ENCODE measurements at places on chromosomes 6 and 20.

DNA sequence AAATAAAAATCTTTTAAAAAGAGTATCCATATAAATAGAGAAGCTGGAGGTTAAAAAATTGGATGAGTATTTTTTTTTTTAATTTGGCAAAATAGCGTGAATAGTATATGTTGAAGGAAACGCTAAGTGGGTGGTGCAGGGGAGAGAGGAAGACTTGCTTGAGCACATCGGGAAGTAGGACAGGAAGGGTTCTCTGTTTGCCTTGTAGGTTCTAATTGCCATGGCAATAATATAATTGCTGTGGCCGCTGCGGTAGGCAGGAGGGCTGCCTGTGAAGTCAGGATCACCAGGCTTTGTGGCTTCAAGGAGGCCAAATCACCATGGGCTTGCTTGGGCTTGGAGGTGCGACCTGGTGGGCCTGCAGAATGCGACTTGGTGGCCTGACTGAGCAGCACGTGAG, 35.1 kb downstream of the IGF2R start:
- no peaks in the 10 kb centered on the region for H3K27me3 ChIP-seq
- no peaks in the 10 kb centered on the region for H3K4me1 ChIP-seq
- H3K4me3 ChIP-seq = no peak overlapping the region
- no peak overlapping the region for H3K27ac ChIP-seq
- H3K36me3 ChIP-seq = peaks cover 54% of the 10 kb centered on the region

DNA sequence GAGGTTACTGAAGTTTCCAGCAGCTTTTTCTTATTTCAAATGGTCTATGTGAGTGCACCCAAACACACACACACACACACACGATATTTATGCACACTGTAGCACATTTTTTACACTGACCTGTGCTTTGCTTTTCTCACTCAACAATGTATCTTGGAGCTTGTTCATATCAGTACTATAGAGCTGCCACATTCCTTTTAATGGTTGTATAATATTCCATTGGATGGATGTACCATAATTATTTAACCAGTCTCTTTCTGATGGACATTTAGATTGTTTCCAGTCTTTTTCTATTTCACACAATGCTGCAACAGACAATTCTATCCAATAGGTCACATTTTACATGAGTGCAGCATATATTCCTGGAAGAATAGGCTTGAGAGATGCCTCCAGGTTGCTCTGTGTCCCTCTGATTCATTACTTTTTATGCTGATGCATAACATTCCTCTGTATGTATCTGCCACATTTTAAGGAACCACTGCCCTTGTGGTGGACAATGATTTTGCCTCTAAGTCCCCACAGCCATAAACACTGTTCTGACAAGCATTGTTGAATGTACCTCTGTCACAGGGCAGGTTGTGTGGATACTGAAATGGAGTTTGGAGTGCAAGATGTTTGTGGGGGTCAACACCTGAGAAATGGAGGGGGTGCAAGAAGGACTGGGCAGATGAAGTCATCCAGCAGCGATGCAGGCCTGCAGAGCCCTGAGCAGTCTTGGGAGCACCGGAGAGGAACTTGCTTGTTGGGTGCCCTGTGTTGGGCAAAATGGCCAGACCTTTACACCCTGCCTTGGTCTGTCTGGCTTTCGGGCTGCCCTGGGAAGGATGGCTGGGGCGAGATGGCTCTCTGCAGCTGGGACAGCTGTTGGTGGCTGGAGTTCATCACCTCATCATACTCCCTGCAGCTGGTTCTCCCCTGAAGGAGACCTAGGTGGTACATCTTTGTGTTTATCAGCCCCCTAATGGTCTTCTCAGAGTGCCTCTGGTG, 13.6 kb downstream of the CEBPB start:
- H3K27ac ChIP-seq = no peak overlapping the region
- peaks cover 5% of the 10 kb centered on the region for H3K4me1 ChIP-seq

DNA sequence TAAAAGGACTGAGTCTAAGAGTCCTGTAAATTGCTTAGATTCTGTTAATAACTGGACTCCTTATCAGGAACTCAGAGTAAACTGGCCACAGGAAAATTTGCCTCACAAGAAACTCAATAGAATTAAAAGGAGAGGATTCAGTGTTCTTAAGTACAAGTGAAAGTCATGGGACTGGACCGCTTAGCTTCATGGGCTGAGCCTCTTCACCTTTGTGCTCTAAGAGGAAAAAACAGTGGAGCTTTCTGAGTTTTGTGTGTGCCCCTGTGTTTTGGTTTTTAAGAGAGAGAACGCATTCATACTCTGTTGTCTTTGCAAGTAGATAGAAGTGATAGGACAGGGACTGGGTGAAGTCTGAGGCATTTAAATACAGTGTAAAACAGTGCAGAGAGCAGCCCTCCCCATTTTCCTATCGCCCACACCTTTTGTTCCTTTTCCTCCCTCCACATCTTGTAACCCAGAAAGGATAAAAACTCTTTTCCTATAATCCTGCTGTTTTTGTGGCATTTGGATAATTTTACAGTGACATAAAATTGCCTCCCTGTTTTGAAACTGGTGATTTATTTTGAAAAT, 49.6 kb downstream of the FOXO3 start:
- DNase-seq = no peak
- no peaks in the 10 kb centered on the region for H3K27me3 ChIP-seq
- H3K4me1 ChIP-seq = peaks cover 8% of the 10 kb centered on the region
- H3K36me3 ChIP-seq = no peaks in the 10 kb centered on the region
- H3K27ac ChIP-seq = no peak overlapping the region

- H3K4me3 ChIP-seq = no peak overlapping the region
- no peaks in the 10 kb centered on the region for H3K27me3 ChIP-seq
- peak overlapping the region; percentile 59 for H3K27ac ChIP-seq
- no peaks in the 10 kb centered on the region for H3K36me3 ChIP-seq
- H3K4me1 ChIP-seq = no peaks in the 10 kb centered on the region
- no peak for DNase-seq
These were observed 304.6 kb downstream of the CDH4 start for GRCh38 chr20:61556673-61557072.

All from neuronal stem cell (in vitro differentiated cells).